Stimulated activated CD4-positive, alpha-beta T cell treated with anti-CD3 and anti-CD28 coated beads, Interleukin-4, amount 100 ng/mL, for 4 hours (primary cell): ENCODE measurements at places on chromosomes 13 and 19.

DNA sequence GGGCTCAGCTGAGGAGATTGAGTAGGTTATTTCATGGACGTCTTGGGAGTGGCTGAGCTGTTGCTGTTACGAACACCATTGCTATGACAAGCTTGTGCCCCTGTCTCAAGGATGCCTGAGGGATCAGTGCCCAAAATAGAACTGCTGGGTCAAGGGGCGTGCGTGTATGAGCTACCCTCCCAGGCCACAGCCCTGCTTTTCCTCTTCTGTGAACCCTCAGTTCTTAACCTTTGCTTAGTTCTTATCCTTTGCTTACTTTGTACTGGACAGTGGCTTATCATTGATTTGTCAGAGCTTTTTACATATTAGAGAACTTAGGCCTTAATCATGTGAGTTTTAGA is 9.0 kb downstream of the ARHGAP45 start:
- no peak for DNase-seq

DNA sequence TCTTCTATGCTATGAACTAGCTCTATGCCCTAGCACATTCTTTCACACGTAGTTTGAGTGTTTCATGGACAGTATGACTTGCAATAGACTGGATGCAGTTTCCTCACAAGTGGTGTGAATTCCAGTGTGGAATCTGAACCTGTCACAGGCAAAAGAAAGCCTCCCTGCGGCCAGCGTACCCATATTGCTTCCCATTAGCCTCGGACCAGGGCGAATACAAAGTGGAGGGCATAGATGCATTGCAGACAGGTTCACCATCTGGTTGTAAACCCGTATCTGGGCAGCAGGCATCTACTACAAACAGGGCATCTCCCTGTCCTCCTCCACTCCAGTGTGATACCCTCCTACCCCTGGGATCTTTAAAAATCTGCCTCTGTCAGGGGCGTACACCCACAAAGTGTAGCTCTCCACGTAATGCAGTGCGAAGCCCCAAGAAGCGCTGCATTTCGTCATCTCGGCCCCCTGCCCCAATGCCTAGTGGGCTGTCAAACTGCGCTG is 1.4 kb upstream of the CIC start:
- no peak for DNase-seq

- no peak for DNase-seq
Measured at GRCh38 chr13:110265682-110266430, 41.1 kb downstream of the COL4A1 start.

GRCh38 chr19:46394402-46394797 is 19.0 kb downstream of the CCDC8 start:
- no peak for DNase-seq

- no peak for DNase-seq
Measured at GRCh38 chr19:51628153-51628939, 1.9 kb downstream of the SIGLEC5 start.
